ENCODE measurements at places on chromosomes 7 and 10.

GRCh38 chr10:30537586-30537985, 92.0 kb downstream of the LYZL2 start:
- no peak for DNase-seq

DNA sequence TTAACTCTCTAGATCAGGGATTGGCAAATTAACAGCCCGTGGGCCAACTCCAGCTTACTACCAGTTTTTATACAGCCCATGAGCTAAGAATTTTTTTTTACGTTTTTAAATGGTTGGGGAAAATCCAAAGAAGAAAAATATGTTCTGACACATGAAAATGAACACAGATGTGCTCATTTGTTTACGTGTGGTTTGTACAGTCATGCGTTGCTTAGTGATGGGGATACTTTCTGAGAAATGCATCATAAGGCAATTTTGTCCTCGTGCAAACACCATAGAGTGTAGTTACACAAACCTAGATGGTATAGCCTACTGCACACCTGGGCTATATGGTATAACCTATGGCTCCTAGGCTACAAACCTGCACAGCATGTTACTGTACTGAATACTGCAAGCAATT, 8.3 kb upstream of the SMKR1 start:
- DNase-seq: no peak

DNA sequence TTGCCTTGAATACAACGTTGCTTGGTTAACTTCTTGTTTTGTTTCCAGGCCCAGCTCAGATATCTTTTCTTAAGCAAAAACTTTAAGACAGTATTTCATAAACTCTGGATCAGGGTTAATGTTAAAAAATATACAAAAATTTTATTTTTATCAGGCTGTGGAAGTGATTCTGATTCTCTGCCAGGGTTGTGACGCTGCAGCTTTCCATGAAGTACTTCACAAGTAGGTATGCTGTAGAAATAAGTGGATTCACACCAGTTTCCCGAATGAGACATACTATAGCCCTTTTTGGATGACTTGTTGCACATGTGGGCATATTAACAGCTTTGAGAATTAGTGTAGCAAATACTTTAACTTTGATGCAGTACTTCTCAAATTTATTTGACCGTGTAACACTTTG, 70.1 kb downstream of the CDK14 start:
- no peak for DNase-seq

DNA sequence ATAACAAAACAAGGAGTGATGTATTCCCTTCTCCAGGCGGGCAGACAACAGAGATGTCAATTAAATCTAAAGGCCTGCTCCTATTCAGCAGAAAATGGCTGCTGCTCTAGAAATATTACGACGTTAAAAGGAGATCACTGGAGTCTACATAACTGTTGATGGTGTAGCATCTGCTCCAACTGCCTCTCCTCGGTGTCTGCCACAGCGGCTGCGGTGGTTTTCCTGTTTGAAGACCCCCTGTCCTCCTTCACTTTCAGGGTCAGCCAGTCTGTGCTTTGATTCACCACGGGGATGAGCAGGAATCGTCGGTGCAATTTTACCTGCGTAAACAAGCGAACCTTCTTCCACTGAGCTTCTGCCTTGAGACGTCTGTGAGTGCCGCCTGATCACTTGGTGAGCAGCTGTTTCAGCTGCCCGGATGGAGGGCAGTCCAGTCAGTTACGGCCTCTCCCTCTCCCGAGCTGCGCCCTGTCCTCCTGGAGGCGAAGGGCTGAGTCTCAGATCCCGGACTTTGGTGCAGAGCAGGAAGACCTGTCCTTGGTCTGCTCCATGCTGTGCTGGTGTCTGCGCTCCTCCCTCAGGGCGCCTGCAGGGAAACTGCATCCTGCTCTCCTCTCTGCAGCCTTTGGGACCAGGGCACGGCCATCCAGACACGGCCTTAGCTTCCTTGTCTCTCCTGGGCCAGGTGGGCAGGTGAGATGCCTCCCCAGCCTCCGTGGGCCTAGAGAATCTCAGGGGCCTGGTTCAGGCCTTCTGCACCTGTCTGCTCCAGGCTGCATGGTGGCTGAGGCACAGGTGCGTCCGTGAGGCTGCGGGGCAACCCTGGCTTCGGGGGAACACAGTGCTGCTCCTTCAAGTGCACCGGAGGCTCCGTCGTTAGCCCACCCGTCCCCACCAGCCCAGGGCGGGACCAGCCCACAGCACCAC, 326.6 kb downstream of the ADARB2 start:
- DNase-seq: no peak

GRCh38 chr10:131817866-131818509, 82.8 kb upstream of the PPP2R2D start:
- DNase-seq: no peak

- no peak for DNase-seq
Measured at GRCh38 chr10:6068422-6068821, 6.3 kb upstream of the IL2RA start.

- no peak for DNase-seq
Measured at GRCh38 chr10:7265396-7266123, 145.3 kb downstream of the SFMBT2 start.

DNA sequence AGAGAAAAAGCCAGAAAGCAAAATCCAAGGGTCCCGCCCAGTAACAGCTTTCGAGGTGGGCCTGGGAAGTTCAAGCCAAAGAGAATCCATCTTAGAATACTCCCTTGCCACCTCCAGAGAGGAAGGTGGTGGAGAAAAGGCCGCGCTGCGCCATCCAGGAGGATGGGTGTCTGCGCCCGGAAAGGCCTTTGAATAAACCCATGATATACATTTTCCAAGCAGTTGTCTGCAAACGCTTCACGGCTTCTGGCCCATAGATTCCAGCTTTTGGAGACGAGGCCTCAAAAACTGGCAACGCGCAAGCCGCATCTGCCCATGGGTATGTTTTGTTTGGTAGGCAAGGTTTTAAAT, 17.8 kb downstream of the RGS10 start:
- no peak for DNase-seq

- no peak for DNase-seq
Measured at GRCh38 chr10:96958071-96958470, 126.0 kb downstream of the LCOR start.
